GM23338 (cell line): ENCODE measurements at places on chromosomes 2 and 18.

DNA sequence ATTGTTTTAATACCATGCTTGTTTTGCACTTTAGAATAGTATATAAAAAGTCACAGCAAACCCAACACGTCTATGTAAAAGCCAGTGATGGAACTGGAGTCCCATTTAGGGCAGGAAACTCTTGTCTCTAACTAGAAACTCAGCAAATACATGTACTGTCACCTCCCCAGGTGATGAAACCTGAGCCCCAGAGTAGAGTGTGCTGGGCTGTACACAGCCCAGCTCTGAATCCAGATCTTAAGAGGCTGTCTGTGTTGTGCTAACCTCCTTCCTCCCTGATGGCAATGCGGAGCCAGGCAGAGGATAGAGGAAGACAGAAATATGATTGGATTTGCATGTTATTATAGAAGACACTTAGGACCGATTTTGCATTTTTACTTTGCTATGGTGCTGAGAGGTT lies 317.5 kb upstream of the TRIB2 start:
- no peak for DNase-seq
- peaks cover 9% of the 10 kb centered on the region; the same call in 1 of the 2 replicates for H3K27me3 ChIP-seq
- H3K36me3 ChIP-seq, result peaks cover 12% of the 10 kb centered on the region; the same call in 1 of the 2 replicates

- no peak overlapping the region for H3K27ac ChIP-seq
- peaks cover 10% of the 10 kb centered on the region for H3K4me1 ChIP-seq
- peak overlapping the region; percentile 66 for H3K4me3 ChIP-seq
- H3K27me3 ChIP-seq, result peaks cover 78% of the 10 kb centered on the region
- peak; percentile 86 for DNase-seq
These were observed 1.9 kb downstream of the CNGA3 start for GRCh38 chr2:98348066-98348561.

DNA sequence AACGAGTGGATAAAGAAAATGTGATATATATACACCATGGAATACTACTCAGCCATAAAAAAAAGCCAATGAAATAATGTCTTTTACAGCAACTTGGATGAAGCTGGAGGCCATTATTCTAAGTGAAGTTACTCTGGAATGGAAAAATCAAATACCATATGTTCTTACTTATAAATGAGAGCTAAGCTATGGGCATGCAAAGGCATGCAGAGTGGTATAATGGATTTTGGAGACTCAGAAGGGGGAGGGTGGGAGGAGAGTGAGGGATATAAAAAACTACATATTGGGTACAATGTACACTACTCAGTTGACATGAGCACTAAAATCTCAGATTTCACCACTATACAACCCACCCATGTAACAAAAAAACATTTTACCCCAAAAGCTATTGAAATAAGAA lies 1.7 kb upstream of the MSGN1 start:
- no peak overlapping the region for H3K4me3 ChIP-seq
- H3K27ac ChIP-seq, result no peak overlapping the region
- peaks cover 6% of the 10 kb centered on the region; the same call in 1 of the 2 replicates for H3K4me1 ChIP-seq
- no peaks in the 10 kb centered on the region for H3K36me3 ChIP-seq
- DNase-seq, result no peak
- no peaks in the 10 kb centered on the region for H3K27me3 ChIP-seq

DNA sequence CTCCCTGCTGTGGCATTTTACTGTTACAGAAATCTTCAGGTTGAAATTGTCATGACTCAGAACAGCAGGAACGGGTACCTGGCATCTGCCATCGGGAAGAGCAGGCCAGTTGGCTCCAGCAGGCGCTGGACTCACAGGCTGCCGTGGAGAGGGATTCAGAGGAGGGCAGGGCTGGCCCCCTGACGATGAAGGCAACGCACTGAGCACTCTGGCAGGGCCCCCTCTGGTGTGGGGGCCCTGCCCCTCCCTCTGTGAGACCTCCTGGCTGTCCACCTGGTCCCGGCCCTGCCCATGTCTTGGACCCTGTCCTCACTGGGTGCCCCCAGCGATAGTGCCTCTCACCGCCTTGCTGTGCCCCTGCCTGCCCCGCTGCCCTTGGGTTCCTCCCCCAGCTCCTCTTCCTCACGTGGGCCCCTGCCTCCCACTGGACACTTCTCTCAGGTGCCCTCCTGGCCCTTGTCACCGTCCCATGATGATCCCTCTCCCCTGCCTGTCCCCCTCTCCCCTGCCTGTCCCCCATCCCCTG lies 23.3 kb upstream of the ALLC start:
- DNase-seq, result no peak
- no peaks in the 10 kb centered on the region for H3K27me3 ChIP-seq
- no peaks in the 10 kb centered on the region for H3K36me3 ChIP-seq
- H3K27ac ChIP-seq, result no peak overlapping the region

- H3K27me3 ChIP-seq, result no peaks in the 10 kb centered on the region
- no peak overlapping the region for H3K27ac ChIP-seq
- peak; percentile 6 for DNase-seq
These were observed 108.4 kb downstream of the IRS1 start for GRCh38 chr2:226691255-226691654.

DNA sequence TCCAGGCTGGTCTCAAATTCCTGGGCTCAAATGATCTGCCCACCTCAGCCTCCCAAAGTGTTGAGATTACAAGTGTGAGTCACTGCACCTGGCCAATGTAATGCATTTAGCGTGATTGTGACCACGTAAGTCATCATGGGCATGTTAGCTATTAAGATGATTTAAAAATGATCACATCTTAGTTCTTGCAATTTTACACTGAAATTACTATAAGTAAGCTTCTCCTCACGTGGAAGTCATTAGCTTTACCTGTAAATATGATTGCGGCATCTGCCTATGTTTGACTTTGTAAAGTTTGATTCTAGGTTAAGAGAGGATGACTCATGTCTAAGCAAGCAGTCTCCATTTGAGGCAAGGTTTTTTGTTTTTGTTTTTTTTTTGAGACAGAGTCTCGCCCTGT lies 85.5 kb downstream of the PMAIP1 start:
- no peak overlapping the region for H3K4me3 ChIP-seq
- no peak overlapping the region for H3K27ac ChIP-seq
- no peaks in the 10 kb centered on the region for H3K36me3 ChIP-seq
- DNase-seq, result no peak
- no peaks in the 10 kb centered on the region for H3K27me3 ChIP-seq
- no peaks in the 10 kb centered on the region for H3K4me1 ChIP-seq

GRCh38 chr2:17628349-17629261 lies 88.1 kb downstream of the VSNL1 start:
- H3K27me3 ChIP-seq, result no peaks in the 10 kb centered on the region
- H3K27ac ChIP-seq, result no peak overlapping the region
- peaks cover 13% of the 10 kb centered on the region for H3K36me3 ChIP-seq

- H3K36me3 ChIP-seq, result 0 out of 2 replicates have a peak, but pooled peaks cover 4% of the 10 kb centered on the region
- H3K27ac ChIP-seq, result no peak overlapping the region
- no peak overlapping the region for H3K4me3 ChIP-seq
- H3K27me3 ChIP-seq, result no peaks in the 10 kb centered on the region
These were observed 152.9 kb upstream of the MMADHC start for GRCh38 chr2:149740490-149740889.

- no peaks in the 10 kb centered on the region for H3K27me3 ChIP-seq
- DNase-seq, result no peak
- H3K36me3 ChIP-seq, result no peaks in the 10 kb centered on the region
- H3K4me3 ChIP-seq, result no peak overlapping the region
These were observed 563.2 kb upstream of the NRP2 start for GRCh38 chr2:205119136-205119535.

DNA sequence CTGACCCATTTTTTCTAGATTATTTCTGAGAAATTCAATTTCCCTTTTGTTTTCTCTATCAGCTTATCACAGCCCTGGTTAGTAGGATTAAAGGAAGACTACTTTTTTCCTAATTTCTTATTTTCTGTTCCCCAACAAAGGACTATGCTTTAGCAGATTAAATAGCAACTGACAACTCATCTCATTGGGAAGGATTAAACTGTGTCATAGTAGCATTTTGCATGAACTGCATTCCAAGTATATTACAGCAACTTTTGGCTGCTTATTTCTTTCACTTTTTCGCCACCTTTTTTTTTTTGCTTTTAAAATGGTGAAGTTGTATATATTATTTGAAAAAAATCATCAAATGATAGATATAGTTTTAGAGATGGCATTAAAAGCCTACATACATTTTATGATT lies 570.3 kb downstream of the FBXO15 start:
- no peak for DNase-seq
- H3K27me3 ChIP-seq, result no peaks in the 10 kb centered on the region
- H3K4me1 ChIP-seq, result no peaks in the 10 kb centered on the region
- H3K27ac ChIP-seq, result no peak overlapping the region

DNA sequence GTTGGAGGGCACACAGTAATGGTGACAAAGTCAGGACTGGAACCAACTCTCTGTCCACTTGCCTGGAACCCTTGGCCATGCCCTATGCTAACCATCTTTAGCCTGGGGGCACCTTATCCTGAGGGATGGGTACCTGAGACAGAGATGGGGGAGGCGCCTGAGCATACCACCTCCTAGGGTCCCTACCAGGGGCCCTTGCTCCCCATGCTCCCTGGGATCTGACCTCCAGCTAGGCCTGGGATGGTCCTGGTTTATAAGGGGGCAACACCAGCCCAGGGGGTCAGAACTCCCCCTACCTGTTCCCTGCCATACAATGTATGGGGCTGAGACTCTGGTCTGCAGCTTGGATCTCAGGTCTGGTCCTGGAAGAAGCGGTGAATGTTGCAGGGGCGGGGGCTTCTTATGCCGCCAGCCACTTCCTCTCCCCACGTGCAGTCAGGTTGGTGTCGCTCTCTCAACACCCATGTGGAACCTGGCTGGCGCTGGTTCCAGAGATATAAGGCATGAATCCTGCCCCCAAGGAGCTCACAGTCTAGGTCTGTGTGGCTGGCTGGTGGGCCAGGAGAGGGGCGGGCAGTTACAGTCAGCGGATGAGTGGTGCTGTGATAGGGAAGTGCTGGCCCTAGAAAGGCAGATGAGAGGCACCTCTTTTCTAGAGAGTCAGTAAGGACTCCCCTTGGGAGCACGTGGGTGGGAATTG lies 3.8 kb upstream of the TOGARAM2 start:
- no peak overlapping the region for H3K4me3 ChIP-seq
- DNase-seq, result no peak
- H3K27me3 ChIP-seq, result no peaks in the 10 kb centered on the region
- H3K27ac ChIP-seq, result no peak overlapping the region
- H3K36me3 ChIP-seq, result no peaks in the 10 kb centered on the region

GRCh38 chr2:22079583-22079982 lies 955.8 kb downstream of the TDRD15 start:
- H3K27ac ChIP-seq, result no peak overlapping the region
- no peak overlapping the region for H3K4me3 ChIP-seq
- no peaks in the 10 kb centered on the region for H3K27me3 ChIP-seq
- no peaks in the 10 kb centered on the region for H3K36me3 ChIP-seq
- H3K4me1 ChIP-seq, result no peaks in the 10 kb centered on the region

DNA sequence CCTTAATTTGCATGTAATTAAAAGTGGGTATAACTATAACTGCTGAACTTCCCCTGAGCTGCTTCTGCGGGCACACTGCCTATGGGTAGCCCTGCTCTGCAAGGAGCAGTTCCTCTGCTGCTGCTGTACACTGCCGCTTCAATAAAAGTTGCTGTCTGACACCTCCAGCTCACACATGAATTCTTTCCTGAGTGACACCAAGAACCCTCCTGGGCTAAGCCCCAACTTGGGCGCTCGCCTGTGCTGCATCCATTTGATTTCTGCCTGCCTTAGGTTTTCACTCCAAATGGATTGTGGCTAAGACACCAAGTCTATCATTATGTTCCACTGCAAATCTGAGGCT lies 215.7 kb downstream of the ANAPC1 start:
- H3K4me3 ChIP-seq, result no peak overlapping the region
- H3K27me3 ChIP-seq, result no peaks in the 10 kb centered on the region
- H3K36me3 ChIP-seq, result no peaks in the 10 kb centered on the region

DNA sequence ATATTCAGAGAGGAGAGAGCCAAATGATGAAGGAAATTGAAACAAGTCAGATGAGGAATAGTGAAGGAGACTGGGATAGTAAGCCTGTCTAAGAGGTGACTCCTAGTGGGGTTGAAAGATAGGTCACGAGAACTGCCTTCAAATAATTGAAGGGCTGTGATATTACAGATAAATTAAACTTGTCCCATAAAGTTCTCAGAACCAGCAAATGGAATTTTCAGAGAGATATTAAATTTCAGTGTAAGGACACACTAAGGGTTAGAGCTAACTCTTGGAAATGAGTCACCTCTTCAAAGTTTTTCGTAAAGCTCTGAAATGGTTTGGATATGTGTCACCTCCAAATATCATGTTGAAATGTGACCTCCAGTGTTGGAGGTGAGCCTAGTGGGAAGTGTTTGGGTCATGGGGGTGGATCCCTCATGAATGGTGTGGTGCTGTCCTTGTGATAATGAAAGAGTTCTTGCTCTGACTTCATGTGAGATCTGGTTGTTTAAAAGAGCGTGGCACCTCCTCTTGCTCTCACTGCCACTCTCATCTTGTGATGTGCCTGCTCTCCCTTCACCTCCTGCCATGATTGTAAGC lies 87.3 kb downstream of the BABAM2 start:
- peaks cover 6% of the 10 kb centered on the region; the same call in 1 of the 2 replicates for H3K4me1 ChIP-seq
- H3K27me3 ChIP-seq, result no peaks in the 10 kb centered on the region
- no peak overlapping the region for H3K27ac ChIP-seq
- no peaks in the 10 kb centered on the region for H3K36me3 ChIP-seq
- no peak for DNase-seq

GRCh38 chr18:77168811-77169311 lies 36.3 kb upstream of the MBP start:
- H3K4me1 ChIP-seq, result peaks cover 7% of the 10 kb centered on the region; the same call in 1 of the 2 replicates
- no peaks in the 10 kb centered on the region for H3K27me3 ChIP-seq
- H3K36me3 ChIP-seq, result no peaks in the 10 kb centered on the region
- no peak overlapping the region for H3K4me3 ChIP-seq
- no peak for DNase-seq

GRCh38 chr18:21897811-21898210 lies 157.2 kb downstream of the MIB1 start:
- no peak overlapping the region for H3K4me3 ChIP-seq
- no peaks in the 10 kb centered on the region for H3K4me1 ChIP-seq
- no peaks in the 10 kb centered on the region for H3K36me3 ChIP-seq

- H3K27me3 ChIP-seq, result peaks cover 9% of the 10 kb centered on the region; the same call in 1 of the 2 replicates
- peak overlapping the region; percentile 95 for H3K27ac ChIP-seq
- H3K4me1 ChIP-seq, result peaks cover 16% of the 10 kb centered on the region
- no peaks in the 10 kb centered on the region for H3K36me3 ChIP-seq
These were observed 663 bp downstream of the RHBDD1 start for GRCh38 chr2:226836548-226836885.

- H3K27me3 ChIP-seq, result no peaks in the 10 kb centered on the region
- H3K4me3 ChIP-seq, result no peak overlapping the region
- peaks cover 42% of the 10 kb centered on the region for H3K4me1 ChIP-seq
- no peaks in the 10 kb centered on the region for H3K36me3 ChIP-seq
These were observed 53.0 kb upstream of the LGALSL start for GRCh38 chr2:64400733-64401528.
